ENCODE measurements at places on chromosomes 7 and 10.

DNA sequence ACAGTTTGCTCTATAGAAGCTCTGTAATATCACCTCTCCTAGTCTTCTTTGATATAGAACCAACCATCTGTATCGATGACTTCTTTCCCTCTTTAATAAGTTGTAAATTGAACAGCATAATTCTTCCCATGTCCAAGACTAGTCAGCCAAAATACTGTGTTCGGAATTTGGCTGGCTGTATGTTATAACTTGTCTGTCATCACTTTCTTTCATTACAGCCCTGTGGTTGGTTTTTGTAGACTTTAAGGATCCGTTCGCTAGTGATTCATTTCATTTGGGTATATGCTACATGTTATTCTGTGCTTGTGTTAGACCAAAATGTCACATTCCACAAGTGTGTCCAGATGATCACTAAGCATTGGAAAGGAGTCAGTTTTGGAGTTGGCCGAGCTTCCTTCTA, 155.4 kb upstream of the ITGB1 start:
- no peak for DNase-seq

GRCh38 chr10:47241946-47242867, 57.8 kb upstream of the GDF10 start:
- DNase-seq, result no peak

- DNase-seq, result no peak
Observed at GRCh38 chr10:131685007-131685406, 215.8 kb upstream of the PPP2R2D start.

- no peak for DNase-seq
Observed at GRCh38 chr10:72257051-72257892, 16.5 kb upstream of the DDIT4 start.

DNA sequence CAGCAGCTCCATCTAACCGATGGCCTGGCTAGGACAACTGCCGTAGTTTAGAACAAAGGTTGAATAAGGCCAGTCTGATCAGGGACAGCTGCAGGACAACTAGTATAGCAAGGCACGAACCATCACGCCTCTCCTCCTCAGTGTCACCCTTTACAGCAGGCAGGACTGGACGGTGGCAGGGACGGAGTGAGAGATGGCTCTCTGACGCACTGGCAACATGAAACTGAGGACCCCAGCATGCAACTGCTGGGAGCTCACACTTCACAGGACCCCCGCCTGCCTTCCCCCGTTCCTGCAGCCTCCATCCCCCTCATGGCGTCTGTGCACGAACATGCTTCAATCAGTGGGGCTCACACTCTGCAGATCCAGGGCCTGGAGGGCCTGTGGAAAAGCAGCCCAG, 53.7 kb downstream of the ZRANB1 start:
- no peak for DNase-seq

DNA sequence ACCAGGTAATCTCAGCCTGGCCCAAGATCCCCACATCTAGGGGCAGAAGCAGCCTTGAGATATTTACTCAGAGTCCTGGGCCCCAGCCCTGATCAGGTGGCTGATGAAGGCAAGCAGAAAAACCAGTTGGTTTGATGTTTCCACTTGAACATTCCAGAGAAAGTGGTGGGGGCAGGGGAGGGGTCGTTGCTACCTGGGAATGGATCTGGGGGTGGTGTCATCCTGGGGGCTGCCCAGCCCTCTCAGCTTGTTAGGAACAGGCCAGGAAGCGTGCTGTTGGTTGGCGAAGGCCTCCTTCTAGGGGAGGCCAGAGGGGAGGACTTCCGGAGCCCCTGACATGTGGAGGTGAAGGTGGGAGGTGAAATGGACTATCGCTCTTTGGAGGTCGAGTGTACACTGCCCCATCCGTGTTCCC, 3.7 kb upstream of the ABHD11 start:
- DNase-seq, result no peak

DNA sequence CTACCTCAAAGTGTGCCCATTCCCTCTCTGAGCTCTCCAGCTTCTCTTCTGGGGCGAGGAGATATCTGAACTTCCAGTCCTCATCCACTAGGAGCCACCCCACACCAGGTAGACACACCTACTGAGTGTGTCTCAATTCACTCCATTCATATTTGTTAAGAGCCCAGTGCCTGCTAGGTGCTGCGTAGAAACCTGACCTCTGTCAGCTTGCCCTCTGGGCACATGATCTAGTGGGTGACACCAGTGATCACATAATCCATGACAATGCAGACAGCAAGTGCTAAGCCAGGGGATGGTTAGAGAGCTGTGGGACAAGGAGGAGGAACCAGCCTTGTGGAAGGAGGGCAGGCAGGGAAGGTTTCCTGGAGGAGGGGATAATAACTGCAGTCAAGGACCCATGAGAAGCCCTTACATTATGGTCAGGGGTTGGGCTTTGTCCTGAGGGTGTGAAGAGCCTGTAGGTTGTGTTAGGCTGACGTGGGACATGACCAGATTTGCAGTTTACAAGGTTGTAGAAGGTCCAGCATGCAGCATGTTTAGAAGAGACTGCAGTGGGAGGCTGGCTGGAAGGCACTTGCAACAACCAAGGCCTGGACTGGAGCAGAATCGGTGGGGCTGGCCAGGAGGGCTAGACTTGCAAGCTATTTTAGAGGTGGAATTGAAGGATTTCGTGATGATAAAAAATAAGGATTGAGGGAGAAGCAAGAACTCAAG, 81.8 kb downstream of the COL13A1 start:
- peak; percentile 28 for DNase-seq

DNA sequence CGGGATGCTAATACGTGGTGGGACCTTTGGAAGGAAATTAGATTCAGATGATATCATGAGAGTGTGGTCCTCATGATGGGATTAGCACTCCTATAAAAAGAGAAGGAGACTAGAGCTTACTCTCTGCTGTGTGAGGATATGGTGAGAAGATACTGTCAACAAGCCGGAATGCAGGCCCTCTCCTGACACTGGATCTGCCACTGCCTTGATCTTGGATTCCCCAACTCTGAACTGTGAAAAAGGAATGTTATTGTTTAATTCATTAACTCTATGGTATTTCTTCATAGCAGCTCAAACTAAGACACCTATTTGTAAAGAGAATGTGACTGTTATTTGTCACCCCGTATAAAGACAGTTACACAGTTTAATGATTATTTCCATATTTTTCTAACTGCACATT, 1227.5 kb upstream of the C7orf33 start:
- DNase-seq, result no peak

DNA sequence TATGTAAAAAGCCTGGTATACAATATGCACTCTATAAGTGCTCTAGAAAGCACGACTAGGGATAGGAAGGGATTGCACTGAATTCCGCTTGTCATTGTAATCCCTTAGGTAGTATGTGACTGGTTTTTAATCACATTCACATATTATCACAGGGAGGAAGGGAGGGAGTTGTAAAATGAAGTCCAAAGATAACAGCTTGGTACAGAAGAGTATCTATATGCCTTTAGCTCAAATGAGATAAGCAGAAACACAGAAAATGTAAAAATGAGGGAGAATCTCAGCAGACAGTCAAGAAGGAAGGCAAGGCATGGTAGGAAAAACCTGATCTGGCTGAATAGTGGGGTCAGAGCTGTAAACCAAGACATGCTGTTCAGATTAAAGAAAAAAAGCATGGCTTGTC, 63.4 kb downstream of the ABI1 start:
- DNase-seq, result no peak

GRCh38 chr10:132631338-132631735, 93.8 kb downstream of the INPP5A start:
- DNase-seq, result no peak

DNA sequence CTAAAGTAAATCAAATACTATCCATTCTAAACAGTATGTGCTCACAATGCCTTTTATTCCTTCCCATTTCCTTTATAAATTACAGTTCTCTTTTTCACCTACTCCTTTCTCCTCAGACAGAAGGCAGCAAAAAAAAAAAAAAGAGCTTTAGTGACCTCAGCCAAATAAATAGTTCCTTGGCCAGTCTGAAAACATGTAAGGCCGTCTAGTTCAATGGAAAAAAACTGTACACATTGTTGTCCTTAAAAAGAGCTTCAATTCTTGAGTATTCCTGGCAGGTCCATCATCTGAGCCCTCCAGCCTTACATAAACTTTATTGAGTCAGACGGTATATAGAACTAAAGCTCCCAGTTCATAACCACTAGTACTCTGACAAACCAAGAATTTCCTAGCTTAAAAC, 185.4 kb downstream of the CACNA2D1 start:
- DNase-seq, result no peak

GRCh38 chr7:33932221-33932620, 26.9 kb downstream of the BMPER start:
- DNase-seq, result no peak

- DNase-seq, result peak; percentile 11
Observed at GRCh38 chr7:129264534-129264933, 39.7 kb downstream of the AHCYL2 start.

DNA sequence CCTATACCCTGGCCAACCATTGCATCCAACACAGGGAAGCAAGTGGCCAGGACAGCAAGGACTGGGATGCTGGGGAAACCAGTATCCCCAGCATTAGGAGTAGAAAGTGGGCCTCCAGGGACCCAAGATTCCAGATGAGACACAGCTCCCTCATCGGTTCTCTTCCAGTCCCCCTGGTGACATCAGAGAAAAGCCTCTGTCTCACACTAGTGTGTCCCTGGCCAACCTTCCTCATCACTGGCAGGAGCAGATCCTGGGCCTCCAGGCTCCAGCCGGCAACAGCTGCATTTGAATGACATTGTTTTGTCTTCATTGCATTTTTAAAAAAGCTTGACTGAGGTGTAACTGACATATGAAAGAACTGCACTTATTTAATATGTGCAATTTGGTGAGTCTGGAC, 177.3 kb upstream of the LYZL2 start:
- DNase-seq, result no peak

- no peak for DNase-seq
Observed at GRCh38 chr7:78234634-78235033, 436.1 kb downstream of the PHTF2 start.

GRCh38 chr10:110165239-110165638, 42.2 kb upstream of the MXI1 start:
- DNase-seq, result no peak

DNA sequence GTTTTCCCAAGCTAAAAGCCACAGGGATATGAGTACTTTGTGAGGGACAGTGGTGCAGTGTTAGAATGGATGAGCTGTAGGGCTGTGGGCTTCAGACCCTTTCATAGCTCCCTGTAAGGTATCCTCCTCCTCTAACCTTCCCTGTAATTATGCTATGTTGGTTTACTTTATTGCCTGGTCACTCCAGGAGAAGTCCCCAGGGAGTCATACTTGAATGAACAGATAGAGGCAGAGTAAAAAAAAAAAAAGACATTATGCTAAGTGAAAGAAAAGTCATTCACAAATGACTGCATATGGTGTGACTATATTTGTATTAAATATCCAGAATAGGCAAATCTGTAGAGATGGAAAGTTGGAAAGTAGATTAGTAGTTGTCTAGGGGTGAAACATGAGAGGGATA, 434.4 kb downstream of the AUTS2 start:
- no peak for DNase-seq

GRCh38 chr10:69088801-69089501, 1.0 kb downstream of the SRGN start:
- no peak for DNase-seq

DNA sequence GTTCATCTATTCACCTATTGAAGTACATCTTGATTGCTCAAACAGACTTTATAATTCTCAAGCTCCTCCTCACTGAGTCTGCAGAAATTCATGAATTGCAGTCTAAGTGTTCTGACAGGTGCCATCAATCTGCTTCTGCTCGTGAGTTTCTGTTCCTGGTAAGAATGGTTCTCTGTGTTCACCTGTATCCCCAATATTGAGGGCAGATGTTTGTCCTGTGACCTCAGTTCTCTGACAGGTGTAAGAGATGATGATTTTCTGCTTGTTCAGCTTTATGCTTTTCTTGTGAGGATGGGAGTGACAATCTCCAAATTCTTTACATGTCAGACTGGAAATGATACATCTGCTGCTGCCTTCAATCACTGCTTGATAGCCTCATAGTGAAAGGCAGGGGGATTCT, 736.9 kb upstream of the COBL start:
- DNase-seq, result no peak

GRCh38 chr7:47581438-47581803, 490 bp downstream of the TNS3 start:
- DNase-seq, result peak; percentile 68

- DNase-seq, result no peak
Observed at GRCh38 chr7:137717811-137718271, 128.9 kb downstream of the DGKI start.

DNA sequence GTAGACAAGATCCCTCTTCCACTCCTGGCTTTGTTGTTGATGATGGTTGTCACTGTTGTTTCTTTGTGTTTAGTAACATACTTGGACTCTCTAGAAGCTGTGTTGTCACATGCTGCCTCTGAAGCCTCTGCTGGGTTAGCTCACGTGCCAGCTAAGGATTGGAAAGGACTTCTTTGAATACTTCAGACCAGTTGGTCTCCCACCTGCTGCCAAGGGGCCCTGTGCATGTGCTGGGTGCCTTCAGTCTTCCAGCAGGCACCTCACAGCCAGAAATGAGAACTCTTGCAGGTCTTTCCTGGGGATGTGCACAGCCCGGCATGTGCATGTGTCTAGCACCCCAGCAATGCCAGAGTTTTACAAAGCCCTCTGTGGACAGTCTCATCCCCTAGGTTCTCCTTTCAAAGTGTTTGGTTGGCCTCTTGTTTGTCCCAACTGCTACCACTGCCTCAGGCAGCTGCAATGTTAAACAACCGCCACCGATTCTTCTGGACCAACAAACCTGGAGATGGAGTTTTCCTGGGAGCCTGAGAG, 21.7 kb upstream of the NCAPG2 start:
- no peak for DNase-seq

- no peak for DNase-seq
Observed at GRCh38 chr7:129227646-129228578, 3.1 kb downstream of the AHCYL2 start.

DNA sequence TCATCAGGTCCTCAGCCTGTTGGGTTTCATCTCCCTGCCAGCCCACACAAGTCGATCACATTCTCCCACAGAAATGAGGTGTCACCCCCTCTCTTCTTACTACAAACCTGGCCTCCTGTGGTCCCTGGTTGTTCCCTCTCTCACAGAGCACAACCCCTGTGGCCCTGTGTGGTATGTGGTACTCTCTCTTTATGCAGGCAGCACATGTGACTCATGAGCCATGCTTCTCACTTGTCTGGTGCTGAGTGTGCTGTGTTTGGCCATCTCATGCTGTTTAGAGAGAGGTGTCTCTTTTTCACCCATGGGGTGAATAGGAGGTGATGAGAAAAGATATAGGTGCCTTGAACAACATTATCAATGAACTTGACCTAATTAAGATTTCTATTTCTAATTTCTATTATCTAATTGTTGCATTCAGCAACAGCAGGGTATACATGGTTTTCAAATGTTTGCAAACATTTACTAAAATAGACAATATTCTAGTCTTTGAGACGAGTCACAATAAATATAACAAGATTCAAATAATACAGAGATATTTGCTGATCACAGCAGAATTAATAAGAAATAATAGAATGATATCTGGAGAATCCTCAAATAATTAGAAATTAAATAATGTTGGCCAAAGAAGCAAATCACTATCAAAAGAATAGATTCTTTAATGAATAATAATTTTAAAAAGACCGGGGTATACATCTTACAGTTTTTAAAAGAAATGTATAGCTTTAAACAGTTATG, 633.8 kb upstream of the IGFBP3 start:
- DNase-seq, result no peak

All from NCI-H1417 (cell line).